ENCODE measurements at places on chromosomes 11 and 22.

DNA sequence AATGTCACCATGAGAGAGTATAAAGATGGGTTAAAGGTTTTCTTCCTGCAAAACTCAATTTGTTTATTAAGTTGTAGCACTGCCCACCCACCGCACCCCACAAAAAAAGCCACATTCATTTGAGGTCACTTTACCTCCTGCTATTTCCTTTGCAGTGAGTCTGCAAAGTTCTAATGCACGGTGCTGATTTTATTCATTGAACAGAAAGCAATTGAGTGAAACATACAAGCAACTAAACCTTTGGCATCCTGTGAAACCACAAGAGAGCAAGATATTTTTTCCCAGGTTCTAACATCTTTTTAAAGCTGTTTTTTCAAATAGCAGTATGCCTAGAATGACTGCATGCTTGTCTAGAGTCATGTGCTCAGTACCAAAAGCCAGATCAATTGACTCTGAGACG lies 39.0 kb downstream of the RRAS2 start:
- no peak overlapping the region for H3K4me3 ChIP-seq

DNA sequence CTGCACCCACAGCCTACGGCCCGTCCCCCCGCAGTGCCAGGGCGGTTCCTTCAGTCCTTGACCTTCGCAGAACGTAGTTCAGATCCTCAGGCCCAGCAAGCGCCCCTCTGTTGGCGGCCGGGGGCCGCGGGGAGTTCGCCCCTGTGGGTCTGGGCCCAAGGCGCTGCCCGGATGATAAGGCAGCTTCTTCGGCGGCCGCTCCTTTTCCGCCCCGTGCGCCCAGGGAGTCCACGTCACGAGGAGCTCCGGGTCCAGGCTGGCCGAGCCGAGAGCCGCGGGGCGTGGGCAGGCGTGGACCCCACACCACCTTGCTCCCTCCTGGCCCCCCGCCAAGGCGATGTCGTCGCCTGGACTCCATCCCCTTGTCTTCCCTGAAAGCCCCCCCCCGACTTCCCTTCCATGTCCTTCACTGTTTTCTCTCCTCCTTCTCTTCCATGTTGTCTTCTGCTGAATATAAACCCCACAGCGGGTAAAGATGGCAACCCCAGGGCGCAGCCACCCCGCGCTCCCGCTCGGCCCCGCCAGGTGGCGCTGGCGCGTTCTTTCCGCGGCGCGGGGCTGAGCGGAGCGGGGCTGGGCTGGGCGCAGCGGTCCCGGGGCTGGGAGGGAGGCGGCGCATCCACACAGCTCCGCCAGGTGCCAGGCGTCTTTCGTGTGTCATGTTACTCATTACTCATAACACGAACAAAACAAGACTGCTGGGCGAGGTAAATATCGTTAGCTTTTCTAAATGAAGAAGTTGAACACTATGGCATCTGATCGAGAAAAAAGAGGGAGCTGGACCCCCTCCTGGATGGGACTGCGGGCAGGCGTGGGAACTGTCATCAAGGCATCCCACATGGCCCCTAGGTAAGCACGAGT lies 321.0 kb downstream of the NTM start:
- no peaks in the 10 kb centered on the region for H3K27me3 ChIP-seq
- H3K27ac ChIP-seq: no peak overlapping the region
- no peaks in the 10 kb centered on the region for H3K4me1 ChIP-seq
- no peak overlapping the region for H3K4me3 ChIP-seq
- H3K36me3 ChIP-seq: no peaks in the 10 kb centered on the region
- DNase-seq: no peak

GRCh38 chr11:65503368-65503948 lies 4.6 kb downstream of the MALAT1 start:
- DNase-seq: no peak
- H3K4me3 ChIP-seq: peak overlapping the region; percentile 70
- H3K27me3 ChIP-seq: no peaks in the 10 kb centered on the region
- peaks cover 75% of the 10 kb centered on the region for H3K36me3 ChIP-seq
- peak overlapping the region; percentile 99 for H3K27ac ChIP-seq
- H3K4me1 ChIP-seq: peaks cover 3% of the 10 kb centered on the region

DNA sequence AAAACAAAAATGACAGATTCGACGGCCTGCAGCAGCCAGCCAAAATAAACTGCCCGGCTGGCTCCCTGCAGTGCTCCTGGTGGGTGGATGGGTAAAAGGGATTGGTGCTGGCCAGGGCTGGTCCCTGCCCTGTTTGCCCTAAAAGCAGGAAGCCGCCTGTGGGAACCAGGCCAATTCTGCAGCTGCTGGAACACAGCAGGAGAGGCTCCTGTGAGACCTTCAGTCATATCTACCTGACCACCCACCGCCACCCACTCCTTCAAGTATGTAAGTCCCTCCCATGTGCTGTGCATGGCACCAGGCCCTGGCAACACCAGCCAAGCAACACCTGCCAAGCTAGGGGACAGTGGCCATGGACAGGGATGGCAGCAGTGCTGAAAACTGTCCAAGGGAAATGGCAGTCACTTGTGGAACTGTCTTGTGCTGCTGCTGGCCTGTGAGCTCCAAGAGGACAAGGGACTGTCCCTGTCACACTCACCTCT lies 48.7 kb upstream of the ARFGAP3 start:
- peaks cover 16% of the 10 kb centered on the region for H3K36me3 ChIP-seq
- no peaks in the 10 kb centered on the region for H3K4me1 ChIP-seq
- no peaks in the 10 kb centered on the region for H3K27me3 ChIP-seq
- DNase-seq: no peak
- no peak overlapping the region for H3K4me3 ChIP-seq

DNA sequence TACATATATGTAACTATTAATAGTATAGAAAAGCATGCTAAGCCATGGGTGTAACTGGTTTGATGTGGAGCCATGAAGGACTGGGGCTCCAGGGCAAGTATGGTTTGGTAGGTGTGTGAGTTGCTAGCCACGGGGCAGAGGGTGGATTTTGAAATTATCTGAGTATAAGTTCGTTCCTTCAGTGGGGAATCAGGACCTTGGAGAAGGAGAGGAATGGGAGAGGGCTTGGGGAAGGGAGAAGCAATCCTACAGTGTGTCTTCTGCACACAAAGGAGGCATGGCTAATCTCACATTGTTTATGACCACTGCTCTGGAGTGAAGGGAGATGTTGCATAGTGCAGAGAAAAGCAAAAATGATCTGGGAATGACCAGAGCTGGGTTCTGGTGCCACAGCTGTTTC lies 127.8 kb upstream of the CADM1 start:
- no peak overlapping the region for H3K4me3 ChIP-seq
- H3K4me1 ChIP-seq: no peaks in the 10 kb centered on the region
- H3K27me3 ChIP-seq: no peaks in the 10 kb centered on the region
- no peak for DNase-seq
- H3K27ac ChIP-seq: no peak overlapping the region
- no peaks in the 10 kb centered on the region for H3K36me3 ChIP-seq

GRCh38 chr11:18485913-18486528 lies 30.4 kb downstream of the LDHAL6A start:
- DNase-seq: no peak
- no peak overlapping the region for H3K4me3 ChIP-seq
- no peaks in the 10 kb centered on the region for H3K27me3 ChIP-seq
